ENCODE measurements at places on chromosomes 12 and 14.

DNA sequence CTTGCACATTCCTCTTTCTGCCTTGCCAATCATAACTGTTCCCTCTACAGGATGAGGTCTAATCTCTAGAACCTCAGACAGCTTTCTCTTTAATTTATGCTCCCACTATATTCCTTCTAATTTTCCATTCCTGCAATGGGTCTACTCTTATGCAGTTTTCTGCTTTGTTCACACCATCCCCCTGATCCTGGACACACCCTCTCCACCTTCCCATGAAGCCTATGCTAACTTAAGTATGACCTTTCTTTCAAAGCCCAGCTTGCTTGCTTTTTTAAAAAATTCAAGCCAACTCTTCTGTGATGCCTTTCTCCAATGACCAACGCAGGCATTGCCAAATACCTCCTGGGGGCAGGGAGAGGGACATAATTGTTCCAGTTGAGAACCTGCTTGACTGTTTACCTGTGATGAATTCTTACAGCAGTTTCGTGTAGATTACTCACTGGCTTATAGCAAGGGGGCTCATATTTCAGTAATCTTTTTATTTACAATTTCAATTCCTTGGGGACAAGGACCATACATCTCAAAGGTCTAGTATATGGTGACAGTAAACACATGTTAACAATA is 7.8 kb downstream of the SLC38A1 start:
- DNase-seq, result no peak

- DNase-seq, result no peak
These were observed 46.2 kb downstream of the BCAT1 start for GRCh38 chr12:24902511-24903328.

DNA sequence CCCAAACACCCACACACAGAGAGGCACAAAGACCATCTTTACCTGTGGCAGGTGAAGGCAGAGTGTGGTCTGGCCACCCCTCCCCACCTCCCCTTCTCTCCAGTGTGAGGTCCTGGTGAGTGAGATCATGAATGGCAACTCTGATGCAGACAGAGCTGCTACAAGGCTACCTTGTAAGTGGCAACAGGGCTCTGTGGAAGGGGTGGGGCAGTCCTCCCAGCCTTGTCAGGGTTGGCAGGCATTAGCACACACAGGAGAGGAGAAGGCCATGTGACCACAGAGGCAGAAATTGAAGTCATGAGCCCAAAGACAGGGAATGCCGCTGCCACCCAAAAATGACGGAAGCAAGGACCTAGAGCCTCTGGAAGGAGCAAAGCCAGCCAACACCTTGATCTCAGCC is 30.7 kb downstream of the VWF start:
- no peak for DNase-seq

DNA sequence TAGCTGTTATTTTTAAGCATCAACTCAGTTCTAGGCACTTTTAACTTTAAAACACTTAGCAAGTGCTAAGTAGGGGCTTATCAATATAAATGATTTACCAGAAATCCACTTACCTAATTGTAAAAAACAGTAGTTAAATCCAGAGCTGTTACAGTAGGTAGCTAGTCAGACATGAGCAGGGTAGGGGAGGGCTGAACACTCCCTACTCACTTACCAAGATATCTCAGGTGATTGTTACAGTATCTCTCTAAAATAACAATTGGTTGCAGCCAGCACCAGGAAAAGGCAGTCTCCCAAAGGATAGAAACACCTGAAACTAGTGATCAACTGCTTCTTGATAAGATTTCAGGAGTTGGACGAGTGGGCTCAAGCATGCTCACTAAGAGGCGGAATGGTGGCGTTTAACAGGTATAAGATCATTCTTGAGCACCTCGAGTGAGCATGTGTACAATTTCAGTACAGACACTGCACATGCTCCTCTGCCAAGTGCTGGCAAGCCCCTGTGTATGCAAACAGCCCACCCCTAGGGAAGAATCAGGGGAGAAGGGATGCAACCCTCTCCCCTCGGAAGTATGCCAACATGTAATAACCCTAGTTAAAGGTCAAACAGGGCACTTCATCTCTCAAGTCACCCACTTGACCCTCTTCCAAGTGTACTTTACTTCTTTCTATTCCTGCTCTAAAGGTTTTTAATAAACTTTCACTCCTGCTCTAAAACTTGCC is 1113.6 kb upstream of the SEL1L start:
- no peak for DNase-seq

DNA sequence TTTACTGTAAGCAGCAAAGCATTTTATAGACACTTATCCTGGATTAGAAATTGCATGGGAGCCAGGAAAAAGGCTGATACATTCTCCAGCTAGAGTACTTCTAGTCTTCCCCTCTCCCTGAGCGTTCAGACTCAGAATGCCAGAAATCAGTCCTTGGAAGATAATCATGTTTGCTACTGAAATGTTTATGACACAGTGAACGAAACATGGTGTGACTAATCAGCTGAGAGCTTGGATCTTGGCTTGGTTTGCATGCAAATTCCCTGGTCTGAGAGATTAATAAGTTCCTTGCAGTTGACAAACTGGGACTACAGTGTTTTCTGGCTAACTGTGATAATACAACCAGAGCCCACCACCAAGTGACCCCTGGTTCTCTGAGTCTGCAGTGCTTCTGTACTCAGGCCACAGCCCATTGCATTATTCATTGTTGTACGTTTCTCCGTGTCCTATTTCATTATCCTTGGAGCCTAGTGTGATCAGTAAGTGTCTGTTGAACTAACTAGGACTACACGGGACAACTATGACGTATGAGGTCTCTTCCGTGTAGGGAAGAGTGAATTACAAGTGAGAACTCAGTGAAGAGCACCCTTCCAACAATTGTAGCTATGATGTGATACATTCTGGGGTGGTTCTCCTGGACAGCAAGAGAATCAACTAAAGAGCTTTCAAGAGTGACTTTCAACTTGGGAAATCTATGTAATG is 34.6 kb upstream of the EVL start:
- no peak for DNase-seq

- no peak for DNase-seq
These were observed 19.8 kb downstream of the CD9 start for GRCh38 chr12:6219980-6220379.

- DNase-seq, result no peak
These were observed 12.3 kb upstream of the RPS6KL1 start for GRCh38 chr14:74935360-74935680.

DNA sequence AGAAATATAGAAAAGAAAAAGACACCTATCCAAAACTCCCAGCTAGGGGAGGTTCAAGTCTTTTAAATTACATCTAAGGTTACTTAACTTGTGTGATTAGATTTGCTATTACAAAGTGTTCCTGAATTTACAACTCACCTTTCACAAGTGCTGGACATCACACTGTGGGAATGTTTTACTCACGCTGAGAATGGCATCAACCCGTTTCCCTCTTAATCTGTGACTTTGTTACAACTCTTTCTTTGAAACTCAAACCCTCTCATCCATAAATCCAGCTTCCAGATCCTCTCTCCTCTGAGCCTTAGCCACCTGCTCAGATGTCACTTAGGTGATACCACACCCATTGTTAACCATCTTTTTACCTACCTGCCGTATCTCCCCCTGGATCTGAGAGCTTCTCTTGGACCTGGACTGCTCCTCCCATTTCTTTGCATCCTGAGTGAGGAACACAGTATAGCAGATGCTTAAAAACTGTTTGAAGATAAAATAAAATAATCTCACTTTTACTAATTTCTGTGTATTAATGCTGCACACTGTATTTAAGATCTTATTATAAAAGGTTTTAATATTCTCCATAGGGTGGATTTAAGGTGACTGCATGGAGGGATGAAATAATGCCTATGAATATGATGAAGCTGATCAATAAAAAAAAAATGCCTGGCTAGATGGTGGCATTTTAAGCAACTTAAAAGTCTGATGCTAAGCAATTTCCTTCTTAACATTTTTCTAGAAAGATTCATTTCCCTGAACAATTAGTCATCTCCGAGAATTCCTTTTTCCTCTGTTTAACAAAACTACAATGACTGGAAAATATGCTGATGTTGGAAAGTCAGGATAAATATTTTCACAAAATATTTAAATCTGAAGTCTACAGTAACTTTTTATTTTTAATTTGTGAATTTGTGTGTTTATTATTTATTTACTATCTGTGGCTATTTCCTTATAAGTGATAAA is 39.1 kb upstream of the NAP1L1 start:
- no peak for DNase-seq

DNA sequence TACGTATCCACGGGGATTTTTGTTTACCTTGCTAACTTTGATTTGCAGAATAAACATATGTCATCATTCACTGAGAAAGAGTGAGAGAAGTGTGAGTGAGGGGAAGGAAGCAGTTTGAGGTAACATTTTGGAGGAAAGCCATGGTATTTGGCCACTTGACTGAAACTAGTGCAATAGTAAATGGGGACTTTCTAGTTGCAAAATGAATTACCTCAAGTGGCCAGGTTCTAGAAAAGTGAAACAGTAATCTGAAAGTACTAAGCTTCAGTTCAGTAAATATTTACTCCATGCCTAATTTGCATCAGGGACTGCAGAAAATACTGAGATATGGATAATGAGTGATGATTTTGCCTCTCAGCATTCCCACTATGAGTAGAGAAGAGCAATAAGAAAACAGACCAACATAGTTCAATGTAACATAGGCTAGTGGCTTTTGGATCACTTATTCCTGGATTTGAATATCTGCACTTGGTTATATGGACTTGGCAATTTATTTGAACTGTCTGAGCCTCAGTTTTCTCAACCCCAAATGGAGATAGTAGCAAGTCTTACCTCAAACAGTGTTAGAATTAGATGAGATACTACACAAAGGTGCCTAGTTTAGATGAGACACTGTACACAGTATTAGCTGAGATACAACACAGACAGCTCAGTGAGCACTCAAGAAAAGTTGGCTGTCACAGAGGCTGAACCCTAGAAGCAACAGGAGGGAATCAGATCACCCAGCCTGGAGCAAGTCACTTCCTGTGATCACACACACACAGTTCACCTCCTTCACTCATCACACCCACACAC is 439.1 kb downstream of the NPAS3 start:
- no peak for DNase-seq

DNA sequence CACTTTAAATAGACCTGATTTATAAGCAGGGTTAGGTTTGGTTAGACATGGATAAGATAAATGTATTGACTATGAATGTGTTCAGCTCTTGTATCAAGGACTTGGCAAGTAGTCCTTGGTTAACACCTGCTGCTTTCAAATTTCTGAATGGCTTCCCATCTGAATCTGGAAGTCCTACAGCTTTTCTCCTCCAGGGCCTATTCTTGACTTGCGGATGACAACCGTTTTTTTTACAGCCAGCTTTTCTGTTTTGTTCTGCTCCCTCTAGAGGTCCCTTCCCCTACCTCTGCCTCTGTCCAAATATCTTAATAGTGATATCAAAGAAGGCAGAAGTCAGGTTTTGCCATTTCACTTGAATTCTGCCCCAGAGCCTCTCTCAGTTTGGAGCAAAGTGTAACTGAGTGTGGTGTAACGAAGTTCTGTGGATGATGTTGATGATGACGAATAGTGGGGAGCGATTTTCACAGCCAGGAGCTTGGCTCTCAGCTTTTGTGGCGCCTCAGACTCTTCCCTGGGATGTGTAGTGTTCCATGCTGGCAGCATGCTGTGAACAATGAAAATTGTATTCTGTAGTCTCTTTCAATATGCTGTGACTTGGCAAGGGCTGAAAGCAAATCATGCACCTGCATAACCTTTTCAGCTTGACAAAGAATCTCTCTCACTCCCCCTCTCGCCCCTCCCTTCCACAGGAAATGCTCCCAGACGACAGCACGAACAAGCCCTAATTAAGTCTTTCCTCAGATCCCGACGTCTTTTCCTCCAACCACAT is 5.0 kb upstream of the SLC4A8 start:
- no peak for DNase-seq

DNA sequence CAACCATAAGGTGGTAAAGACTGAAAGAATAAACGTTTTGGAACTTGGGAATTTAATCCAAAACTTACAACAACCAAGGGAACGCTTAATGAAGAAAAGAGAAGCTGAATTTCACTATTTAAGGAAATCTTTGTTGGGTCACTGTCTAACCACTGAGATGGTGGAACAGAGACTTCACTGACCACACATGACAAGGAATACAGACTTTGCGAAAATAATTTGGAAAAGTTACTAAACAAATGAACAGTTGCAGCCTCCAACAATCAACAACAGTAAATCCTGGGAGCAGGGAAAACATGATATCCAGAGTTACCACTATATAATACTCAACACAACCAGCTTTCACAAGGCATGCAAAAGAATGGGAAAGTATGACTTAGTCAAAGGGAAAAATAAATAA is 79.1 kb downstream of the CMKLR1 start:
- no peak for DNase-seq

GRCh38 chr12:73465106-73465505 is 1072.5 kb upstream of the ATXN7L3B start:
- no peak for DNase-seq

DNA sequence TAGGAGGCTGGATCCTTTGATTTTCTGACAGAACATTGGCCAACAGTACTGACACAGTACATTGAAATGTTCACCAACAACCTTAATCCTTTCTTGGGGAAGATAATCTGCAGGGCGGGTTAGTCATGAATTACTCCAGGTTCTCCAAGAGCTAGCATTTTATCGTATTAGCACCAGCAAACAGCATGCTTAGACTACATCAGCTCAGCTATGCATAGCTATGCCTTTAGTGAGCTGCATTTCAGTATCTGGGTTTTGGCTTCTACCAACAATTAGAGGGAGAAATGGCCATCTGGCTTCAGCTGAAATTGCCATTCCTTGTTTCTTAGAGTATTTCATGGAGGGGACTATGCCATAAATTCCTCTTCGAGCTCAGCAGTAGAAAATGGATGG is 33.8 kb downstream of the SAMD4A start:
- DNase-seq, result no peak

DNA sequence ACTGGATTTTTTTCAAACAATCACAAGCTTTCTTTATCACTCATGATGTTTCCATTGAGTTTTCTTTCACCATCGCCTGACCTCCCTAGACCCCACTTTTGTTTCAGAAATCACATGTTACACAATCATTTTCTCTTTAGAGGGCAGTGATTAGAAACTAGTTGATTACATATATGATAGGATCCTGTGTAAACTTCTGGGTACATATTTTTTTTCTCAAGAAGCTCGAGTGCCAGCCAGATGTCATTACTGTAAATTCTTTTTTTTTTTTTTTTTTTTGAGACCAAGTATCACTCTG is 62.4 kb upstream of the PSMA6 start:
- DNase-seq, result no peak

DNA sequence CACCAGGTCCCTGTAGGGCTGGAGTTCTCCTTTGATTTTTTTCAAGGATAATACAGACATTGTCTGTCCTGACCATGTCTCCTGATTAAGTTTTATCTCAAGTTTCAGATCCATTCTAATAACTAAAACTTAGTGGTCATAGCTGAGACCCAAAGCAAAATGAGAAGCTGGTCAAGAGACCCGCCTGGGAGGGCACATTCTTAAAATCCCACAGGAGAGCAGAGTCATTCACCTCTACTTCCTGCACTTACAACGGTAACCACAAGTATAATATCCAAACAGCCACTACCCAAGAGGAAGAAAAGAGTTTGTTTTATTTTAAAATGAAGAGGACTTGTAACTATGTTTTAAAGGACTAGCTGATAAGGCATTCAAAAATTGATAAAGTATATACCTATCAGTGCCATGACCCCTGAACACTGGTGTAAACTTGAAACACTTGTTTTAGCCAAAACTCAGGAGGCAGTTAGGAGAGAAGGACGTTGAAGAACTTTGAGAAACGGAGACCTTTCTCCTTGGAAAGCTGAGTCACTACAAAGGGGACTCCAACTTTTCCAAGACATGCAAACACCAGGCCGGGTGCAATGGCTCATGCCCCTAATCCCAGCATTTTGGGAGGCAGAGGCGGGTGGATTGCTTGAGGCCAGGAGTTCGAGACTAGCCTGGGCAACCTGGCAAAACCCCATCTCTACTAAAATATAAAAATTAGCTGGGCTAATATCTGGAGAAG is 478.2 kb downstream of the GLT1D1 start:
- no peak for DNase-seq

- DNase-seq, result no peak
These were observed 80.8 kb downstream of the ZNF664 start for GRCh38 chr12:124053851-124054250.

All from esophagus squamous epithelium (tissue), 5 donors.